T-helper 2 cell (primary cell): ENCODE measurements at places on chromosomes 16 and 17.

GRCh38 chr17:2213291-2213960 is 90.2 kb downstream of the SMG6 start:
- no peak for DNase-seq

GRCh38 chr17:41184480-41184961 is at the start of gene KRTAP4-1:
Gene KRTAP4-1, minus strand, starts transcription at chr17:41184911. Its CDS starts 57 bp downstream, at chr17:41184854.
- no peak for DNase-seq

GRCh38 chr16:88783391-88784073 is 1.5 kb downstream of the PIEZO1 start:
- DNase-seq: no peak

DNA sequence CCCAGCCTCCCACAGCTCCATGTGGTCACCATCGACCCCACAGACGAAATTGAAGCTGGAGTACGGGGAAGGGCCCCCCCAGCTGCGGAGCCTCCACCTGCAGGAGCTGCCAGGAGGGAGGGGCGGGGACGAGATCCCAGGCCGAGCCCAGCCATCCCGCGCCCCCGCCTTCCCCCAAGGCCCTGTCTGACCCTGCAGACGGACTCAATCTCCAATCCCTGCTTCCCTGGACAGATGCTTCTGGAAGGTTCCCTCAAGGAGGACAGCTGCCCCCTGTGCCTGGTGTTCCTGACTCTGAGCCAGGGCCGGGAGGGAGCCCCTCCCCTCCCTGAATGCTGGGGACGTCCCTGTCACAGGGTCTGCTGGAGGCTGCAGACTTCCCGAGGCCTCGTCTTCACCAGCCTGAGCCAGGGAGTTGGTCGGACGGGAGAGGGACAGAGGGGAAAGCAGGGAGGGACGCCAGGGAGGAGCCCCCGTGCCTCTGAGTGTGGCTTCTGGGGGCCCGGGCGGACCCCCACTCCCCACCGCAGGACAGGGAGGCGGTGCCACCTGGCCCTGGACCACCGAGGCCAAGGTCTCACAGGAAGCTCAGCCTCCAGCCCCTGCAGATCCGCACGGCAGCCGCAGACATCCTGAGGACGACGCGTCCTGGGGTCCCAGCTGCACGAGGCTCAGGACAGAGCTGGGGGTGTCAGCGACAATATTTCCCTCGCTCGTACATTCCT is 21.3 kb upstream of the C1QTNF8 start:
- no peak for DNase-seq

- no peak for DNase-seq
These were observed 7.1 kb upstream of the RHBDL3 start for GRCh38 chr17:32258383-32259140.

- no peak for DNase-seq
These were observed 20.0 kb upstream of the RASD1 start for GRCh38 chr17:17515934-17516930.

DNA sequence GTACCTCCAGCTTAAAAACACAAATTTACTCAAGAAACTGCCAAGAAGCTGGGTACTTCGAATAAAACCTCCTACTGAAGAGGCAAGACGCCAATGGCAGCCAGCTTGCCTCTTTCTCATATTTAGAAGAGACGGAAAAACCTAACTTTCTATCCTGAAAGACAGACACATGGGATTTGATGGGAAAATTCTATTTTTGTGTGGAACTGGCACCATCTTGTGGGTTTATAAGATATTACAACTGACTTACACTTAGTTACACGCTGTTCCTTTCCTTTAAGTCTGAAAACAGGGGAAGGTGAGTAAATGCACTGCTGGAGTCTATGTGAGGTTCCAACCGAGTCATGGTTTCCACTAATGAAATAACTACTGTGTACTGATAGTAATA is 10.3 kb downstream of the ZNF18 start:
- DNase-seq: no peak
